CD8-positive, alpha-beta memory T cell (primary cell): ENCODE measurements at places on chromosomes 2 and 18. TPM values are rescaled to one million over a fixed set of nuclear protein-coding genes. Genes with fewer than 3 reads are reported as not detected.

DNA sequence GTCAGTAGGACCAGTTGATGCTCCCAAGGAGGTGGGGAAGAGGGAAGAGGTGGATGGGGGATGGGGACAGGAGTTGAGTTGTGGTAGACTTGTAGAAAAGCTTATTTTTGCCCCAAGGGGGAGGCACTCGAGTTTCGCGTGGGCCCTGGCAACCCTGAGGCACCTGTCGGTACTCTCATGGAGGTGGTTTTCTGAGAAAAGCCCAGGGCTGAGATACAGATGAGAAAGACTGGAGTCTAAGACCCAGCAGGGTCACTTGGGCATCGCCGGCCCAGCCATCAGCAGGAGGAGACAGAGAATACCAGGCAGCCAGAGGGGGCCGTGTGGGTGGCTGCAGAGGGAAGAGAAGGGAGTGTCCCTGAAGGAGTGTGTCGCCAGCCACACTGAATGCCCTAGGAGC, 57.7 kb upstream of the HPCAL1 start:
- H3K4me1 ChIP-seq = no peaks in the 10 kb centered on the region
- H3K27ac ChIP-seq = no peak overlapping the region
- H3K4me3 ChIP-seq = no peak overlapping the region
- H3K27me3 ChIP-seq = no peaks in the 10 kb centered on the region
- DNase-seq = no peak

DNA sequence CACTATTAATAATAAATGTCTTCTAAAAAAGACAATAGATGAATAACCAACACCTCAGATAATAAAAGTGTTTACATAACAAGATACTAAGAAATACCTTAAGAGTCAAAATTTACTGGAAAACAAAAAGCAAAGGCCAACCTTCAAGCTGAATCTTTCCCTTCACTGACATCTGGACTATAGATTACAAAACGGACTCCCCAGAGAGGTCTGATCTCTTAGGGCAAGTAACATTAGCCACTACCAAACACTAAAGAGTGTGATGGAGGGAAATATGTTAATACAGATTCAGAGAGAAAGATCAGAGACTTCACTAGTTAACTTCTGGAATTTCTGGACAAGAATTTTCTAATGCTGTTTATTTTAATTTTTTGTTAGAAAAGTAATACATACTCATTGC, 13.9 kb downstream of the CLASP1 start:
- H3K27ac ChIP-seq = no peak overlapping the region
- no peak overlapping the region for H3K4me3 ChIP-seq
- H3K27me3 ChIP-seq = no peaks in the 10 kb centered on the region
- peaks cover 12% of the 10 kb centered on the region for H3K4me1 ChIP-seq
- H3K36me3 ChIP-seq = no peaks in the 10 kb centered on the region

DNA sequence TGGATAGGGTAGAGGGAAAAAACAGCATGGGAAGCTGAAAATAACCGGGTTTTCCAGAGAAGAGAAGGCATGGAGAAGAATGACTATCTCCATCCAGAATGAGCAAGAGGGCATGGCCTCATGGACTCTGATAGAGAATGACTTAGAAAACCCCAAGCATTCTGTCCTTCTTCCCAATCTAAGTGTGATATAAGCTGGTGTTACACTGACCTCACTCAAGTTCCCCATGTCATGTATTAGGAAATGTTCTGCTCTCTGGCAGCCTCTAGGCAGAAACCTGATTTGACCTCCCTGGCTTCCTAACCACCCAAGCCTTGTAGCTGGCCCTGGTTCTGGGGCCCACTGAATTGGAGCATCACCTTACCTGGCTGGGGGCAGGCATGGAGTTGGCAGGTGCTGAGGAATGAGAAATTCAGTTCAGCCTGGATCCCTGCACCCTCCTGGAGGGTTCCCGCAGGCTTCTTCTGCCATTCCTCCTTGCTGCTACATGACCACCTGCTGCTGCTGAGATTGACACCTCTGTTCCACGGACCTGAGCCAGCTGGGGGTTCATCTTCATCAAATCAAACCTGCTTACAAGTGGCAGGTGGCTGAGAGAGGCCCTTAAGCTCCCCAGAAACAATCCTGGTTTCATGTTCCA, 5.2 kb upstream of the SIGLEC15 start:
- no peak for DNase-seq
- H3K27me3 ChIP-seq = no peaks in the 10 kb centered on the region
- no peak overlapping the region for H3K4me3 ChIP-seq
- H3K36me3 ChIP-seq = no peaks in the 10 kb centered on the region
- H3K27ac ChIP-seq = no peak overlapping the region

GRCh38 chr2:69525261-69525660, 88.0 kb upstream of the NFU1 start:
- no peak for DNase-seq
- peaks cover 69% of the 10 kb centered on the region for H3K36me3 ChIP-seq
- H3K27ac ChIP-seq = no peak overlapping the region
- H3K27me3 ChIP-seq = no peaks in the 10 kb centered on the region
- no peaks in the 10 kb centered on the region for H3K4me1 ChIP-seq

DNA sequence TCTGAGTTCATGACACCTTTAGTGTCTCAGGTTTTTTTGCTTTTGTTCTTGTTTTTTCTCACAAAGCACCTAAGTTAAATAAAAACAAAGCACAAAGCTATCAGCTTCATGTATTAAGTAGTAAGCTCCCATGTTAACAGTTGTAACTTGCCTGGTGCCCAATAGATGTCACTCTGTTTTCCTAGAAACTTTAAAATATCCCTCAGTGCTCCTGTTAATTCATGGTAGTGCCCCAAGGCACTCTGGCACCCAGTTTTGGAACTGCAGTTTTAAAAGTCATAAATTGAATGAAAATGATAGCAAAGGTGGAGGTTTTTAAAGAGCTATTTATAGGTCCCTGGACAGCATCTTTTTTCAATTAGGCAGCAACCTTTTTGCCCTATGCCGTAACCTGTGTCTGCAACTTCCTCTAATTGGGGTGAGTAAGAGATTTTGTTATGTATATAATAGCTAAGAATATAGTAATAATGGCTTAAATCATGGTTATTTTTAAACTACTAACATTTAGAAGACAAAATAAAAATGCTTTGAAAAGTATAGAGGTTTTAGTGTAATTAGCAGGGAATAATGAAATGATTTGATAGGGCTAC, 555.0 kb upstream of the TMEFF2 start:
- H3K27me3 ChIP-seq = no peaks in the 10 kb centered on the region
- H3K4me1 ChIP-seq = no peaks in the 10 kb centered on the region
- no peaks in the 10 kb centered on the region for H3K36me3 ChIP-seq
- no peak for DNase-seq
- H3K27ac ChIP-seq = no peak overlapping the region
- H3K4me3 ChIP-seq = no peak overlapping the region

GRCh38 chr18:35731701-35732100, 150.2 kb downstream of the GALNT1 start:
- no peaks in the 10 kb centered on the region for H3K27me3 ChIP-seq
- H3K36me3 ChIP-seq = no peaks in the 10 kb centered on the region
- DNase-seq = no peak
- H3K4me1 ChIP-seq = no peaks in the 10 kb centered on the region

- no peaks in the 10 kb centered on the region for H3K36me3 ChIP-seq
- no peaks in the 10 kb centered on the region for H3K4me1 ChIP-seq
- H3K27me3 ChIP-seq = no peaks in the 10 kb centered on the region
These were observed 77.8 kb downstream of the CTIF start for GRCh38 chr18:48616484-48617255.

DNA sequence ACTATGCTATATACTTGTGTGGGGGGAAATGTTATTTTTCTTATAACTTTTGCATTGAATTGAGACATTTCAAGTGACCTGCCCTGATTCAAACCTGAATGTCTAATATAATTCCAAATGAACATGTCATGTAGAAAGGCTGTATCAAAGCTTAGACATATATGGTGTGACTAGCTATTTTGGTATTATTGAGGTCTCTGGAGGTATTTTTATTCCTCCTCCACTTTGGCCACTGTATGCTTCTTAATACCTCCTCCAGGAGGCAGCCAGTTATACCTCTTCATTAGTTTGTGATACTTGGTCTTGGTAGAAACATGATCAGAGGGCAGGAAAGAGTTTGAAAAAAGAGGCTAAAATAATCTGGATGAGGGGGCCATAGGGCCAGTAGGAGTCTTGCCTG, 217.1 kb downstream of the TCF4 start:
- DNase-seq = no peak
- no peaks in the 10 kb centered on the region for H3K36me3 ChIP-seq
- H3K27me3 ChIP-seq = no peaks in the 10 kb centered on the region
- no peak overlapping the region for H3K27ac ChIP-seq

DNA sequence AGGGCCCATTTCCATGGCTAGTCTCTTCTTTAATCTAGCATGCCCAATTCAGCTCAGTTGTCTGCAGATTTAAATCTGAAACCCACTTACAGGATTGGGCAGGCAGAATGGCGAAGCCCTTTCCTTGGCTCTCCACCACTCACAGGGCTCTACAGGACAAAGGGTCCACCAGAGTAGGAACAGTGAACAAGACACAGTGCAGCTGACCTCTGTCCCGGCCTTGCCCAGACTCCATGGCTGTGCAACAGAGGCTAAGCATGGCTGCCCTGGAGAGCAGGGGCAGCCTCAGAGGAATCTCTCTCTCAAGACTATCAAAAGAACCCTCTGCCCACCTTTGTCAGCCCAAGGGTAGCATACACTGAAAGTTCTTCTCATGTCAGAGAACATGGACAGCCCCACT, 9.7 kb upstream of the ATP6V1B1 start:
- no peaks in the 10 kb centered on the region for H3K36me3 ChIP-seq
- H3K27ac ChIP-seq = no peak overlapping the region
- no peak overlapping the region for H3K4me3 ChIP-seq
- no peaks in the 10 kb centered on the region for H3K27me3 ChIP-seq
- DNase-seq = no peak

GRCh38 chr18:25349926-25350487, 2.0 kb downstream of the ZNF521 start:
- no peaks in the 10 kb centered on the region for H3K36me3 ChIP-seq
- H3K4me1 ChIP-seq = peaks cover 10% of the 10 kb centered on the region
- no peak overlapping the region for H3K27ac ChIP-seq
- DNase-seq = no peak
- H3K4me3 ChIP-seq = peak overlapping the region; percentile 35

GRCh38 chr2:102735416-102736109, 26.3 kb upstream of the TMEM182 start:
- peak overlapping the region; percentile 86 for H3K4me3 ChIP-seq
- H3K36me3 ChIP-seq = no peaks in the 10 kb centered on the region
- H3K27ac ChIP-seq = peak overlapping the region; percentile 66
- no peaks in the 10 kb centered on the region for H3K27me3 ChIP-seq

DNA sequence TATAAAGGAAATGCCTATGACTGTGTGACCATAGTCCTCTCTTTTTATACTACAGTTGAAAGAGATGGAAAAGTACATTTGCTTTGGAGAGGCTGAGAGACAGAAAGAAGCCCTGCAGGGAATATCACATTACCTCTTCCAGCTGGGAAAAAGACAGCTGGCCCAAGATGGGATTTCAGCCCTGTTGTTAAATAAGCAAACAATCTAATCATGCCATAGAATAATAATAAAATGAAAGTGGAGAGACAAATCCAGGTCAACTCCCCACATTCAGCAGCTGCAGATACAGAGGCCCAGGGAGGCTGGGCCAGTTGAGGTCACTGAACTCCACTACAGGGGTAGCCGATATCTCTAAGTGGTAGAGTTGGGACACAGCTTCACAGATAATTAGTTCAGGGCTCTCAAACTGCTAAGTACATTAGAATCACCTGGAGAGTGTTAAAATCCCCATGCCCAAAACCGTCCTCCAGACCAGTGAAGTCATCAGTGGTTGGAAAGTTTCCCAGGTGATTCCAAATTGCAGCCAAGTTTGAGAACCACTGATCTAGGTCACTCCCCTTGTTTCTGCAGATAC, 81.9 kb downstream of the MOGAT1 start:
- no peaks in the 10 kb centered on the region for H3K27me3 ChIP-seq
- no peak overlapping the region for H3K4me3 ChIP-seq
- DNase-seq = no peak
- no peaks in the 10 kb centered on the region for H3K4me1 ChIP-seq

DNA sequence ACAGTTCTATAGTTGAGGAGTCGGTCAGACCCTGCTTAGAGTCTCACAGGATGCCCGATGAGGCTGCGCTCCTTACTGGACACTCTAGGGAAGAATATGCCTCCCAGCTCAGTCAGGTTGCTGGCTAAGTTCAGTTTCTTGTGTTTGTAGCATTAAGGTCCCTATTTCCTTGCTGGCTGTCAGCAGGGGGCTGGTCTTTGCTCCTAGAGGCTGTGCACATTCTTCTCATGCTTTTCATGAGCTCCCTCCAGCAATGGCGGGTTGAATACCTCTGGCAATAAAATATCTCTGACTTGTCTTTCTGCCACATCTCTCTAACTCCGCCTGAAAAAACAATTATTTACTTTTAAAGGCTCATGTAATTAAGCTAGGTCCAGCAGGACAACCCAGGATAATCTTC, 79.4 kb upstream of the DNAJC10 start:
- H3K36me3 ChIP-seq = no peaks in the 10 kb centered on the region
- no peak overlapping the region for H3K27ac ChIP-seq
- no peaks in the 10 kb centered on the region for H3K4me1 ChIP-seq

DNA sequence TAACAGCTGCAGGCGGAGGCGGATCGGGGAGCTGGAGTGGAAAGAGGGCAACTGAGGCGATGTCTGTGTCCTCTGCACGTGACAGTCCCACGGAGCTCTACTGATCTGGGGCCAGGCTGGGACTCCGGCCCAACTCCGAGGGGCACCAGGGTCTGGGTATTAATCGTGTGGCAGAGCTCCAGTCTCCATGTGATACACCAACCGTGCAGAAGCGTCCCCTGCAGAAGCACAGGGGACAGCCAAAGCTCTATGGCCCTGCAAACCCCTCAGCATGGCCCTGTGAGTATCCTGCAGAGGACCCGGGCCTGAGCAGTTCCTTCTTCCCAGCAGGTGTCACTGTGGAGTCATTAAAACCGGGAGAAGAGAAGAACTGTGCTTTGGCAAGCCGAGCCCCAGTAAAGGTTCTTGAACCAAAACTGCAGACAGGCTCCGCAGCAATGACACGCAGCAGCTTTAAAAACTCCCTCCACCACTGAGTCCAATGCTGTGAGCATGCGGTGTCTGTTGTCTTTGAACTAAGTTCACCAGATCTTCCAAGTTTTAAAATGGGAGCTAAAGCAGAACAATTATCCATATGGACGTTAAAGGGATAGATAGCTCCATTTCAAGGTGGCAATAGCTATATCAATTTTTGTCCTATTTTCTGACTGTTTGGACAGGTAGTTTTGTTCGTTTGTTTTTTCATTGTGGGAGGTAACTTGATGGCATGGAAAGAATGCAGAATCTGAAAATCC, 79.4 kb downstream of the TMEM182 start:
- DNase-seq = no peak
- H3K27me3 ChIP-seq = no peaks in the 10 kb centered on the region
- H3K4me1 ChIP-seq = no peaks in the 10 kb centered on the region
- H3K27ac ChIP-seq = no peak overlapping the region

DNA sequence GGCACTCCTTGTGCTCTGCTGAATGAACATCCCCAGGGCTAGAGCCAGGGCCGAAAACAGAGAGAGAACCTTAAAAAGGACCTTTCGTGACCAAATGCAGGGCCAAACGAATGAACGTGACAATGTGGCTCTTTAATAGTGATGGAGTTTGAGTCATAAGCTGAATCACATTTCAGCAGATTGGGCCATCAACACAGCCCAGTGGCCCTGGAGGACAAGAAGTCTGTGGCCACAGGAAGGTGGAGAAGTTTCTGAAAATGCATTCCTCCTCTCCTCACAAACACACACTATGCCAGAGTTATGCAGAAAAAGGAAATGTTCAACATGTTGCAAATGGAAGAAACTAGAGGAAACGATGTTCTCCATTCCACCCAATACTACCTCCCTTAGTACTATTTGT, 415.8 kb downstream of the HRH4 start:
- no peaks in the 10 kb centered on the region for H3K27me3 ChIP-seq
- H3K4me1 ChIP-seq = no peaks in the 10 kb centered on the region
- H3K27ac ChIP-seq = no peak overlapping the region
- no peak for DNase-seq
- no peaks in the 10 kb centered on the region for H3K36me3 ChIP-seq
- no peak overlapping the region for H3K4me3 ChIP-seq

The RTP5 gene
- total RNA-seq = 0.11 TPM

The FHL2 gene
- total RNA-seq = 3.5 TPM

The SCN3A gene
- not detected for total RNA-seq

The DPP10 gene
- not detected for total RNA-seq
